ENCODE measurements at places on chromosomes 6 and 20.
A peak's percentile ranks its signal among the peaks of the same experiment; 100 is the strongest.

GRCh38 chr6:92849636-92850035 lies 569.7 kb downstream of the EPHA7 start:
- DNase-seq, result no peak

GRCh38 chr6:137880746-137881521 lies 13.9 kb downstream of the TNFAIP3 start:
- no peak for DNase-seq

DNA sequence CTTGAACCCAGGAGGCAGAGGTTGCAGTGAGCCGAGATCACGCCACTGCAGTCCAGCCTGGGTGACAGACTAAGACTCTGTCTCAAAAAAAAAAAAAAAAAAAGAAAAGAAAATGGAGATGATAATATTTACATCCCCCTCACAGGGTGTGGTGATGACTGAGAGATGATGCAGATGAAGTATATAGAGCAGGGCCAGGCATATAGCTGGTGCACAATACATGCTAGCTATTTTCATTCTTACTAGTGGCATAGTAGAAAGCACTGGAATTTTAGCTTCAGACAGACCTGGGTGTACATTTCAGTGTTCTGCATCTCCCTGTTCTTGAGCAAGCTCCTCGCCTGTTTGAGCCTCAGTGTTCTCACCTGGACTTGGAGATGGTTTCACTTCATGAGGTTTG lies 36.9 kb downstream of the CEBPB start:
- DNase-seq, result no peak

- no peak for DNase-seq
Measured at GRCh38 chr20:35191419-35192117, 19.7 kb downstream of the PROCR start.

GRCh38 chr6:150586850-150587359 lies 12.8 kb upstream of the PLEKHG1 start:
- DNase-seq, result no peak

DNA sequence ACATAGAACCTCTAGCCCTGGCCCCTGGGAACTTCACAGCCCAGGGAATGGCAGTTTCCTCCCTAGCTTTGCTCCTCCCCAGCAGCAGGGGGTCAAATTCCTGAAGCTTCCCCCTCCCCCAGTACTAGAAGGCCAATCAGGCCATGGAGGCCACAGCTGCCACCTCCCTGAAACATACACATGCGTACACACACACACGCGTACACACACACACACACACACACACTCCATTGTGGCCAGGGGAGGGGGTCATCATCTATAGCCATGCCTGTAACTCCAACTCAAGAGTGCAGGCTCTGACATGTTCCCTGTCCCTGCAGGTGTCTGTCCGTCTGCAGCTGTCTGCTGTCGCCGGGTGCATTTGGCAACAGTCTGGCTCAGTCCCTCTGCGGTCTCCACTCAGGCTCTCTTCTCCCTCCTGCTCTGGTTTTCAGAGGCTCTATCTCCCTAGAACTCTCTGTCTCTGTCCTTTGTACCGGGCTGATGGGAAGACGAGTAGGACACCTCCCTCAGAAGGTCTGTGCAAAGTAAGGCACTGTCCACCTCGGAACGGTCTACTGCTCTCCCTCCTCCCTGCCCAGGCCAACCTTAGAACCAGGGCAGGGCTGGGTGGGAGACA lies 1.4 kb downstream of the LRFN2 start:
- no peak for DNase-seq

DNA sequence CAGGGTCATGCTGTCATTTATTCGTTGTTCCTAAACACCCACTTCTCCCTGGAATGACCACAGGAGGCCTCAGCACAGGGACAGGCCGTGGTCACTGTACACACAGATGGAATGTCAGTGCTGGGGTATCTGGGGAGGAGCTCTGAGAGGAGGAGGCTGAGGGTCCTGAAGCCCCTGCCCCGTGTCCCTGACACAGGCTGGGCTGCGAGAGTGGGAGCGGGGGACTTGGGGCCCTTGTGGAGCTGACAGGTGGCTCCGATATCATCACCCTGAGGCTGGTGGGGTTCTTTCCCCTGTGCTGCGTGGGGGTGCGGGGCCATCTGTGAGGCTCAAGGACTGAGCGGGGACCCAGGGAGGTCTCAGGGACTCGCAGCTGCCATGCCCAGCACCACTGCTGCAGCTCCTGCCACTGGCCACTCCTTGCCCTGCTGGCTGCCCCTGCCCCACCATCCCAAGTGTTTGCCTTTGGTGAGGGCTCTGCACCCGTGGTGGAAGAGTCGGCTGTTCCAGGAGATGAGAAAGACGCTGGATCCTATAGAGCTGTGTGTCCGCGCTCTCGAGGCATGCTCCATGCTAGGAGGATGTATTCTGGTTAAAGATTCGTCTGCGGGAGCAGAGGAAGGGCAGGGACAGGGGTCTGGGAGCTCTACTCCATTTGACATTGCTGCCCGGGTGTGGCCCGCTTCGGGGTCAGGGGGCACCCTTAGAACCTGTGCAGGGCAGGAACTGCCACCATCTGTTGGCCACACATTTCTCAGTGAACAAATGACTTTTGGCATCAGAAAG lies 18.9 kb downstream of the NPEPL1 start:
- peak; percentile 56 for DNase-seq

- no peak for DNase-seq
Measured at GRCh38 chr6:3202999-3203696, 24.3 kb downstream of the TUBB2B start.

DNA sequence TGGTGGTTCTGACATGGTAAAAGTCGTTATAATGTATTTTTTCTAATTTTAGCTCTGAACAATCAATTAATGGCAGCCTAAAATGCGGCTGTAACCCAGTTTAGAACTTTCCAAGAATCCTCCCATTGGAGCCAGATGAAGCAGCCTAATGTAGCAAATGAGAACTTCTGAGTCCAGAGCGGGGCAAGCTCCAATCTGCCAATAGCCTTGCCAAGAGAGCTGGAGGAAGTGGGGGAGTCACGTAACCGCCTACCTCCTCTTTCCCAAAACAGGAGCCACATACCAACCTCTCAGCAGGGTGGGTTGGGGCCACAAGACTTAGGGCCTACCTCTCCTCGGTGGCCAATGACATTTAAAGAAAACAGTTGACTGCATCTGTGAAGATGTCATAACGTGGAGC lies 230.6 kb downstream of the SOD2 start:
- DNase-seq, result no peak

- DNase-seq, result no peak
Measured at GRCh38 chr6:123022975-123023374, 26.9 kb downstream of the CLVS2 start.

DNA sequence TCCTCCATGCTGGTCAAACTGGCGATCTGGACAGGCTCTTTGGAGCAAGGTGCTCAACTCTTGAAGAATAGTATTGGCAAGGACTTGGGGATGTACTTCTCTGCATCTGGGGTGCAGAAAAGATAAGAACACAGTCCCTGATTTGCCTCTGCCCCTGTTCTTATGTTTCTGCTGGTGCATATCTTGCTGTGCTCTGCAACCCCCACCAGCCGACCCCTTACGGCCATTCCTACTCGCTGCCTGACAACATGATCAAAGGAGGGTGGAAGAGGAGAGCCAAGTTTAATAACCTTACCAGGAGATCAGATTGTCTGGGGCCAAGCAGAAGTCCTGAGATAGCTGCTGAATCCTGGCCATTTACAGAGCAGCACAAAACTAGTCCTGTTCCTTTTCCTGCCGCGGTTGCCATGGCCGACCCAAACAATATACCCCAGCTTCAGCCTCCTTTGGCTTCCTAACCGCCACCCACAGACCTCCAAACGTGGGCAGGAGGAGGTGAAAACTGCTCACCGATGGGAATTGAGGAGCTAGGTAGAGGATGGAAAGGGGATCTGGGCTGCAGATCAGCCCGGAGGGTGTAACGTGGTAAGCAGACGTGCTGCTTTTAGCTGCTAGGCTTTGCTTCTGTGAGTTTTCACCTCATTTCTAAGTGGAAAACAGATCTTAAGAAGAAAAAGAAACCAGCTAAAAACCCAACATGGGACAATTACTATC lies 60.9 kb downstream of the ATXN1 start:
- no peak for DNase-seq

GRCh38 chr6:137729866-137730629 lies 137.0 kb upstream of the TNFAIP3 start:
- no peak for DNase-seq

GRCh38 chr6:170437719-170438401 lies 115.2 kb downstream of the PSMB1 start:
- DNase-seq, result no peak

- DNase-seq, result peak; percentile 39
Measured at GRCh38 chr6:158037771-158038170, 56.1 kb downstream of the SYNJ2 start.

DNA sequence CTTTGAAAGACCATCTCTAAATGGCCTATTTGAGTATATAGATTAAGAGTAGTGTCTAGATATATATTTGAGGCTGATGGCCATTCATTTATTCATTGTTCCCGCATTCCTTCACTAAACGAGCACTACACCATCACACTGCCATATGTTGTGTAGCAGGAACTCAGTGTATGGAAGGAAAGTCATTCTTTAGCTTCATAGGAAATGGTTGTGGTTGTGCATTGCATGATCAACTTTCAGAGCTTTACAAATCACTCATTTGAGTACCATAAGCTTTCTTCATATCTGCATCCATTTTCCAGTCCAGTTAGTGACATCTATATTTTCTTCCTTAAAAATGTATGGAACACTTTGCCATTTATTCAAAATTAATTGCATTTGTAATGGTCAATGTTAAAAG lies 97.9 kb downstream of the ARID1B start:
- DNase-seq, result no peak

GRCh38 chr20:12383821-12384220 lies 466.1 kb downstream of the BTBD3 start:
- no peak for DNase-seq

DNA sequence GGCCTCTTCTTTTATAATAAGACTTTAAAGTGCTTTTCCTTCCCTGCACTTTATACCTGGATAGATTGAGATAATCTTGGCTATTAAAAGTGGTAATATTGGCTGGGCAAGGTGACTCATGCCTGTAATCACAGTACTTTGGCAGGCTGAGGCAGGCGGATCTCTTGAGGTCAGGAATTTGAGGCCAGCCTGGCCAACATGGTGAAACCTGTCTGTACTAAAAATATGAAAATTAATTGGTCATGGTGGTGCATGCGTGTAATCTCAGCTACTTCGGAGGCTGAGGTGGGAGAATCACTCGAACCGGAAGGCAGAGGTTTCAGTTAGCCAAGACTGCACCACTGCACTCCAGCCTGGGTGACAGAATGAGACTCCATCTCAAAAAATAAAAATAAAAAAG lies 197.1 kb upstream of the RGS17 start:
- DNase-seq, result no peak

GRCh38 chr6:105326833-105327770 lies 75.8 kb downstream of the PREP start:
- no peak for DNase-seq

GRCh38 chr20:32737371-32738223 lies 5.7 kb downstream of the COMMD7 start:
- no peak for DNase-seq

All from upper lobe of right lung (tissue), 1 donor.